ENCODE measurements at places on chromosomes 3 and 15.

GRCh38 chr15:73165844-73166243 is 113.6 kb downstream of the NEO1 start:
- DNase-seq = no peak

GRCh38 chr15:67063689-67064606 is 1.5 kb upstream of the SMAD3 start:
- DNase-seq = no peak

DNA sequence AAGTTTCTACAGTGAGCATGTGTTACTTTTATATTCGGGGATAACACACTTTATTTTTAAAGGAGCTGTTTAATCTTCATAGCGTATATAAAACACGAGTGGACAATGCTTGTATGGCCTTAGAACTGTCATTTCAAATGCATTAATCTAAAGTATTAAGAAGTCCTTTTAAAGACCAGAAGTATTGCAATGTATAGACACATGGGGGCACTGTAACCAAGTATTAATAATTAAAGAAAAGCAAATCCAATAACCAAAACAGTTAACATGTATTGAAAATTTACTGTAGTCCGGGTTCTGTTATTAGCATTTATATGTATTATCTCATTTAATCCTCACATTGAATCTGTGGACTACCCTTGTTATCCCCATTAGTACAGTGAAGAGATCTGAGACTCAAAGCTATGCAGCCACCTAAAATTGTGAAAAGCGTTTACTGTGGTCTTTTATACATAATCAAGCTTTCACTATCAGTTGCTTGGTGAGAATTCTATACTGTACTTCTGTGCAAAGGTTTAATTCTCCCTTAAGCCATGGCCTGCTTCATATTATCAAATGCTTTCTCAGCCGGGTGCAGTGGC is 10.1 kb downstream of the ARL14 start:
- peak; percentile 5 for DNase-seq

DNA sequence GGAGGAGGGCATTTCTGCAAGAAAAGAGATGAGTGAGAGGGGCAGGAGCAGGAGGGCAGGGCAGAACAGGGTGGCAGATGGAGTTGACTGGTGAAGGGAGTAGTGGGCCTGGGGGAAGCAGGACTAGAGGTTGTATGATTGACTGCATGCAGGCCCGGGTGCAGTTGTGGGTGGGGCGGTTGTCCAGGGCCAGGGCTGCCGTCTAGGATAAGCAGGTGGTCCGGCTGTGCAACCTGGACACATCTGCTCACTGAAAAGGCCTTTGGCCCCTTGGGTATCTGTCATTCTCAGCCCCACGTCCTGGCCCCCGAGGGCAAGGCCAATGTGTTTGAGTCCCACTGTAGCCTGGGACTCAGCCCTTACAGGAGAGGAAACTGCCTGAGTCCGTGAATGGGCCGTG is 25.4 kb downstream of the ALS2CL start:
- DNase-seq = no peak

DNA sequence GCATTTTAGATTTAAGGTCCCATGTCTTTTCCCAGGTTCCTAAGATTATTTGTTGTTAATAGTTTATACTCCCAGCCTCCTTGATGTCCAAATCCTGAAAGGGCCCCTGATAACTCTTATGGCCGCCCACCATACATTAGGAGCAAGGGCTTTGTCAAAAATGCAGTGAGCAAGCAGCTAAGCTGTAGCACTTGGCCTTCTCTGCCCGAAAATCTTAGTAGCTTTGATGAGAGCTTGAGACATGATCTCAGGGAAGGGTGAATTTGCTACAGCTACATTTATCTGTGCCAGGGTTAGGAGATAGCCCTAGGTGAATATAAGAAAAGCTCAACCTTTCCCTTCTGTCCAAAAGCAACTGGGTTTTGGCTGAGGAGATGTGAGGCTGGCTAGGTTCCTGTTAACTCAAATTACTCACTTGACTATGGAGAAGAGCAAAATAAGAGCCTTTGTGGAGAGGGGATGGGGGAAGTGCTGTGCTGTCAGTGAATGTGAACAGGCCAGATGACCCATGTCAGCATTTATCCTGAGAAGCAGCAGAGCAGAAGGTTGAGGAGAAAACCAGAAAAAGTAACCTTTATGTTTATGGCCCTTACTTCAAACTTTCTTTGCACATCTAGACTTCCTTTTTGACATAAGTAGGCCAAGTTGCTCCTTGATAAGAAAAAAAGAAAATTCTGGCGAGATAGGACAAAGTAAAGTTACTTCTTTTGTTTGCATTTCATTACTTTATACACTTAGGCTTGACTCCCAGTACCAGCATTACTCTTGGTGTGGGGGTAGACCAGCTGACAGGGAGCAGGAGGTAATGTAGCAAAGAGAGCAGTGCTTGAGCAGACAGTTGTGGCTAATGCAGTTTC is 21.1 kb downstream of the MAPK6 start:
- no peak for DNase-seq

GRCh38 chr3:96510334-96510733 is 304.1 kb upstream of the EPHA6 start:
- DNase-seq = no peak

DNA sequence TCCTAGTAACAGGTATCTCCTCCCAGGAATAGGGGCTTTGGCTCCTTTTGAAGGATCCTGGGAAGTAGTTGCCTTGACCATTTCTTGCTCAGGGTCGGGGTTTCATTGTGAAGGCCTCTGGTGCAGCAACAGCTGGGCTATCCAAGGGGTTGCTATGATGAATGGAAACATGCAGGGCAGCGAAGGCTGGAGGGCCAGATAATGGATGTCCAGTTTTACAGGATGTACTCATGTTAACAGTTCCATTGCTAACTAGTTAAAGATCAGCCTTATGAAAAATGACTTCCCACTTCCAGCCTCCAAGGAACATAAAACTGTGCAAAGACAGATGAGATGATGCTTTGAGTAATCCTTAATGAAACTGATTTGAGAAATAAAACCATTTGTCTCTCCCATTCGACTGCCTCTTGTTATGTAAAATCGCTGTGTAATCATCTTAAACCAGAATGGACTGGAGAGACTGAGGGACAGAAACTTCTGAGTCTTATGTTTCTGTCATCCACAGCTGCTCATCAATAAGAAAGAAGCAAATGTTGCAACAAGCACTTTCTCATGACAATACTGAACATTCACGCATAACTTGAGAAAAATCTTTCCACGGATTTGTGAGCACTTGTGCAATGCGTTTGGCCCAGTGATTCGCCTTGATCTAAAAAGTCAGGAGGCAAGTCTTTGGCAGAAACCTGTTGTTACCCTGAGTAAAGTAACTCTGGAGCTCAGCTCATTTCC is 473.5 kb upstream of the RGMA start:
- DNase-seq = no peak

DNA sequence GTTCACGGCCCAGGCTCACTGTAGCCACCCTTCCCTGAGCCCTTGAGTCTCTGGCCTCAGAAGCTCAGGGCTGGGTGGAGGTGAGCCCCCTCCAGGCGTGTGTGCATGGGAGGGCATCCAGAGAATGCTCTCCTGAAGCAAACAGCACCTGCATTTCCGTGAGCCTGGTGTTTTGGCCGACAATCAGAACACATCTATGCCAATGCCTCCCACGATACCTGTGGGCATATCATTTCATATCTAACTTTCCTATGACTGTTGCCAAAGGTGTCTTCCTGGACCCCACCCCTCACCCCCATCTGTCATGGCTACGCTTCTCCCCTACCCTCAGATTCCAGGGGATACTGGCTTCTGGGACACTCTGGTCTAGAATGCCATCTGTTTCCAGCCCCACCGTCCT is 53.3 kb upstream of the RAB6B start:
- no peak for DNase-seq

DNA sequence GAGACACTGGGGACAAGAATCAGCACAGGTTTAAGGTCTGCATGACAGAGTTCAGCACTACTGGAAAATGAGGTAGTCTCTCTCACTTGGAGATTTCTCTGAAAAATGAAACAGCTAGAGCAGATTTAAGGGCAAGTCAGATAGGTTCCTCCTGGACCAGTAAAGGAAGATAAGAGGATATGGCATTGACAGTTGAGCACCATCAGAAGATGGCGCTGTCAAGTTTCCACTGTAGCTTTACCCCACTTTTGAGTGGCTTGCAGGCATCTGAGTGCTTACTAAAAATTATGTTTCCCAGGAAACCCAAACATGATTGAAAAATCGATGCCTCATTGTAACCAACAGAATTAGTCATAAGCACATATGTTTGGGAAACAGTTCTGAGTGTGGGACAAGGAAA is 407.2 kb upstream of the UBE2E2 start:
- DNase-seq = no peak

DNA sequence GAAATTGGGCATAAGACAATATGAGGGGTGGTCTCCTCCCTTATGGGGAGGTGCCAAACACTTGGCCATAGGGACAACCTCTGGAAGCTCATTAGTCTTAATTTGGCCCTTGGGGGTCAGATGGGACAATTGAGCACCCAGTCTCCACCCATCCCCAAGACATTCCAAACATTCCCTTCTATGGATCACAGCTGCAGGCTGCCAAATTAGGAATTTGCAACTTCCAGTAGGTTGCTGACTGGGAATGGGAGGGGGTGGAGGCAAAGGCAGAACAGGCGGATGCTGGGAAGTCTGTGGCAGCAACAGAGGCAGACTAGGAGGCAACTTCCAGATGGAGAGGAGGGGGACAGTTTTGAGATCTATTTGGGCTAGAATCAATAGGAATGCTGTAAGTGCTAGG is 1.4 kb upstream of the PDHB start:
- no peak for DNase-seq

- DNase-seq = no peak
Measured at GRCh38 chr15:63447017-63447676, 57.2 kb upstream of the USP3 start.

DNA sequence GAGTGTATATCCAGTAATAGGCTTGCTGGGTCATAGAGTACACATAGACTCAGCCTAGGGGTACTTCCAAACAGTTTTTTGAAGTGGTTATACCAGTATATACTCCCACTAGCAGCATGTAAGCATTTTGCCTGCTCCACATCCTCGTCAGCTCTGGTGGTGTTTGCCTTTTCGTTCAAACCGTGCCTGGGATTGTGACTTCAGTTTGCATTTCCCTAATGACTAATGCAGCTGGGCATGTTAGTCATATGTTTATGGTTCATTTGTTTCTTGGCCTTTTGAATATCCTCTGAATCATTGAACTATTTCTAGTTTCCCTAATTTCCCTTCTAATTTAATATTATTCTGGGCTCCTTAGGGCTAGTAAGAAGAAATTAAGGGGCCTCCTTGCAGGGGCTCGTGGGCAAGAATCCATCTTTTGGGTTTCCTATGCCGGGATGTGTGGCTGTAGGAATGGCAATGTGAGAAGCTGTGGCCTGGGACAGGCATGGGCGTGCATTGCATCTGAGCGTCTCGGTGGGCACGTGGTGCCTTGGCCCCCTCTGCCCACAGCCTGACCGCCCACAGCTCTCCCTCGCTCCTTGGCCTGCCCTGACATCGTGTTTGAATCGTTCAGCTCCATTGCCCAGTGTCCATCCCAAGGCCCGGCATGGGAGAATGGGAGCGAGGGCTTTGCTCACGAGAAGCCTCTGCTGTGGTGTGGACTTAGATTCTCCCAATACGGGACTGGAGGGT is 26.4 kb downstream of the FAH start:
- peak; percentile 62 for DNase-seq

GRCh38 chr15:82624008-82624407 is 23.2 kb downstream of the CPEB1 start:
- no peak for DNase-seq

DNA sequence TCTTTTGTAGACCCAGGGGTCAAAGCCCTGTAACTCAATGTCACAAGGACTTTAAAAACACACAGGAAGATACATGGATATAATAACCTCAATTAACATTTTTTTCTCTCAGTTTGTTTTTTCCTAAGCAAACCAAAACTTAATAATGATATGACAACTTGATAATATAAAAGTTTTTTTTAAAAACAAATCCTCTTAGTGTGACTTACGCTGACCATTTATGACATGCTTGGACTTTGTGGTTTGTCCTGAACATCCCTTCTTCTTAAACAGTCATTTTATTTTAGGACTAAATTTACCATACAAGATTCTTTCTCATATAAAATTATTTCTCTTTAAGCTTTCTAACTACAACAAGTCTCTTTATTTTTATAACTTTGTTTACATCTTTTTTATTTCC is 25.4 kb upstream of the FAM3D start:
- peak; percentile 6 for DNase-seq

- no peak for DNase-seq
Measured at GRCh38 chr3:176447369-176447768, 749.9 kb downstream of the TBL1XR1 start.

DNA sequence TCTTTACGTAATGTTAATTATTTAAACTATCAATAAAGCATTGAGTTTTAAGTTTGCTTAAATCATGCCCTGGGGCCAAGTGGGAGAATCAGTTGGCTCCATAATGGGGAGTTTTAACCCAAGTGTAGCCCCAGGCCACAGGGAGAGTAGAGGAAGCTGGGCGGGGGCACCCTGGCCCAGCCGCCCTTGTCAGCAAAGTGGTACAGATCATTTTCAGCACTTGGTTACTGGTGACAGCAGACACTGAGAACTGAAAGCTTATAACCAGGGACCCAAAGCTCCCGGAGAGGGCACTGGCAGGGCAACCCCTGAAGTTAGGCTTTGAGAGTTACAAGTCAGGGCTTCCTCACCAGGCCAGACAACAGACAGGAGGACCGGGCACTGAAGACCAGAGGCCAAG is 90.6 kb downstream of the SEMA5B start:
- no peak for DNase-seq

GRCh38 chr15:46461416-46461815 is 826.6 kb downstream of the SQOR start:
- no peak for DNase-seq

DNA sequence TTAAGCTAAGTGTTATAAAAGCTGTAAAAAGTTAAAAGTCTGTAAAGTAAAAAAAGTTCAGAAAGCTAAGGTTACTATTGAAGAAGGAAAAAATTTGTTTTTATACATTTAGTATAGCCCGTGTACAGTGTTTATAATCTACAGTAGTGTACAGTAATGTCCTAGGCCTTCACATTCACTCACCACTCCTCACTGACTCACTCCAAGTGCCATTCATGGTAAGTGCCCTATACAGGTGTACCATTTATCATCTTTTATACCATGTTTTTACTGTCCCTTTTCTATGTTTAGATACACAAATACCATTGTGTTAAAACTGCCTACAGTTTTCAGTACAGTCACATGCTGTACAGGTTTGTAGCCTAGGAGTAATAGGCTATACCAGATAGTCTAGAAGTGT is 8.8 kb downstream of the CCDC71 start:
- no peak for DNase-seq

DNA sequence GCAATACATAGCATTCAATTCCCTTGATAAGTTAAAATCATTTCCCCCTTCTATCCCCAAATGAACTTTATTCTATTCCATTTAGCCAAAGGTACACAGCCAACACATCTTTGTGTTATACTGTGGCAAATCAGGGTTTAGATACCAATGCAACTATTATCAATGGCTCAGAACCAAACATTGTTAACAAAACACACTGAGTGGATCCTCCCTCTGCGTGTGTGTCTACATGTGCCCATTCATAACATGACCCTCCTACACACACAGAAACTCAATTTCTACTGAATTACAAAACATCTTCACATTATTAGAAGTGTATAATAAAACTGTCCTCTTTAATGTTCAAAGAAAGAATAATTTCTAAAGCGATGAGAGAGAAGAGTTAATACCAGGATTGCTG is 1.3 kb downstream of the TTBK2 start:
- DNase-seq = no peak
